ENCODE measurements at places on chromosomes 5 and 9.

DNA sequence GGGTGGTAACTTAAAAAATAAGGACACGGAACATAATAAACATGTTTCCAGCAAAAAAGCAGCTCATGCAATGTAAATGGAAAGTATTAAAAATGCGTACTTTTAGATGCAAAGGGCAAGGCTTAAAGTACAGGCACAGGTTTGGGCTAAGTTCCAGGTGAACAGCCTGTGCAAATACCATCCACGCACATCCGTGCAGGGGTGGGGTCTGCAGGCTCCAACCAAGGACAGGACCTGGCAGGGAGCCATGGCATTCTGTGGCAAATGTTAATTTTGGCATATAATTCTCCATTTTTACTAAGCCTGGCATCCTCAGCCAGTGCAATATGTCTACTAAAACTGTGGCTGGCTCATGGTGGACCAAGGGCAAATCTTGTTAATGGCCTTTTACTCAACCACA, 365.8 kb upstream of the DAP start:
- H3K36me3 ChIP-seq = no peaks in the 10 kb centered on the region
- no peaks in the 10 kb centered on the region for H3K4me1 ChIP-seq
- no peak overlapping the region for H3K27ac ChIP-seq
- DNase-seq = no peak
- no peak overlapping the region for H3K4me3 ChIP-seq

DNA sequence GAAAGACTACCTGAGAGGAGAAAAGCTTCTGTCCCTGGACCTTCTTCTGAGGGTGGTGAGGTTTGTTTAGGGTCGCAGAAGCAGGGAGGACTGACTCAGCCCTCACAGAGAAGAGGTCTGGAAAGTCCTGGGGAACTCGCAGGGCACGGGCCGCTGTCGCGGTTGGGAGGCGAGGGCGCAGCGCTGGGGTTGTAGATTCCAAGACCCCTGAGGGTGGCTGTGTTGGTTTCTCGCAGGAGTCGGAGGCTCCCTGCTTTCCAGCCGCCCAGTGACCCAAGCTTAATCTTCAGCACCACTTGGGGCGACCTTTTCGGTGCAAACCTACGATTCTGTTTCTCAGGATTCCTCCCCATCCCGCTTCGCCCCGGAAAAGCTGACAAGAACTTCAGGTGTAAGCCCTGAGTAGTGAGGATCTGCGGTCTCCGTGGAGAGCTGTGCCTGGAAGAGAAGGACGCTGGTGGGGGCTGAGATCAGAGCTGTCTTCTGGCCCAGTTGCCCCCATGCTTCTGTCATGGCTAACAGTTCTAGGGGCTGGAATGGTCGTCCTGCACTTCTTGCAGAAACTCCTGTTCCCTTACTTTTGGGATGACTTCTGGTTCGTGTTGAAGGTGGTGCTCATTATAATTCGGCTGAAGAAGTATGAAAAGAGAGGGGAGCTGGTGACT, 482 bp downstream of the SLC27A6 start:
- no peak overlapping the region for H3K4me3 ChIP-seq
- H3K36me3 ChIP-seq = no peaks in the 10 kb centered on the region
- H3K27me3 ChIP-seq = no peaks in the 10 kb centered on the region

DNA sequence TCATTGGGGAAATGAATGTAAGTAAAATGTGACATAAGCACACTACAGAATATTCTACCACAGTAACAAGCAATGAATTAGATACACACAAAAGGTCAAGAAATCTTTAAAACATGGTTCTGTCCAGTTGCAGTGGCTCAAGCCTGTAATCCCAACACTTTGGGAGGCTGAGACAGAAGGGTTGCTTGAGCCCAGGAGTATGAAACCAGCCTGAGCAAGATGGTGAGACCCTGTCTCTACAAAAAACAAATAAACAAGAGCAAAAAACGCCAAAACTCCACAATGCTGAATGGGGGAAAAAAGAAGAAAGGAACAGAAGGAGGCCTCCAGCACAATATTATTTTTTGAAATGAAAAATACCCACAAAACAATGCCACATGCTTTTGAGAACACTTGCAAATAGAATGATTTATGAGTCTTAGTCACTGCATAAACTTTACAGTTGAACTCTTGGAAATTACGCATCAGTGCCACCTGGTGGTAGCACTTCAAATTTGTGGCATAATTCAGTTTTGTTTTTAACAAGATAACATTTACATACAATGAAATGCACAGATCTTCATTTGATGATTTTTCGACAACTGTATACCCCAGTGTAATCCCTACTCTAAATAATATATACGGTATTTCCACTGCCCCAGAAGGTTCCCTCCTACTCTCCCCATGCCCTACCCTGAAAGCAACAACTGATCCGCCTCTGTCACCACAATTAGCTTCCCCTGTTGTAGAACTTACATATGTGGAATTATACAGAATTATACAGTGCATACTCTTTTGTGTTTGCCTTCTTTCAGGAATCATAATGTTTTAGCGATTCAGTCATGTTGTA, 14.4 kb upstream of the SPINK4 start:
- H3K27me3 ChIP-seq = no peaks in the 10 kb centered on the region
- peak overlapping the region; percentile 13 for H3K27ac ChIP-seq
- no peaks in the 10 kb centered on the region for H3K36me3 ChIP-seq
- peak; percentile 44 for DNase-seq

GRCh38 chr5:41985945-41986695, 61.0 kb downstream of the FBXO4 start:
- H3K27me3 ChIP-seq = no peaks in the 10 kb centered on the region
- DNase-seq = no peak
- no peak overlapping the region for H3K4me3 ChIP-seq
- H3K27ac ChIP-seq = no peak overlapping the region
- H3K36me3 ChIP-seq = no peaks in the 10 kb centered on the region
- no peaks in the 10 kb centered on the region for H3K4me1 ChIP-seq

DNA sequence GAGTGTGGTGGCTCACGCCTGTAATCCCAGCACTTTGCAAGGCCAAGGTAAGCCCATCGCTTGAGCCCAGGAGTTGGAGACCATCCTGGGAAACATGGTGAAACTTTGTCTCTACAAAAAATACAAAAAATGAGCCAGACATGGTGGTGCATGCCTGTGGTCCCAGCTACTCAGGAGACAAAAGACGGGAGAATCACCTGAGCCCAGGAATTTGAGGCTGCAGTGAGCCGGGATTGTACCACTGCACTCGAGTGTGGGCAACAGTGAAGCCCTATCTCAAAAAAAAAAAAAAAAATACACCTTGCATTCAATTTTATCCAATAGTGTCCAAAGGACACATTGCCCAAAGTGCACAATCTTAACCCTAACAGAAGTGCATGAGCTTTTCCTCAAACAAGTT, 372.8 kb downstream of the CDH12 start:
- no peaks in the 10 kb centered on the region for H3K36me3 ChIP-seq
- H3K4me3 ChIP-seq = no peak overlapping the region
- no peaks in the 10 kb centered on the region for H3K4me1 ChIP-seq
- no peak overlapping the region for H3K27ac ChIP-seq
- no peaks in the 10 kb centered on the region for H3K27me3 ChIP-seq

GRCh38 chr9:112218908-112219307, 43.8 kb upstream of the SUSD1 start:
- no peaks in the 10 kb centered on the region for H3K4me1 ChIP-seq
- H3K4me3 ChIP-seq = no peak overlapping the region
- H3K36me3 ChIP-seq = peaks cover 12% of the 10 kb centered on the region
- DNase-seq = no peak
- H3K27ac ChIP-seq = no peak overlapping the region

DNA sequence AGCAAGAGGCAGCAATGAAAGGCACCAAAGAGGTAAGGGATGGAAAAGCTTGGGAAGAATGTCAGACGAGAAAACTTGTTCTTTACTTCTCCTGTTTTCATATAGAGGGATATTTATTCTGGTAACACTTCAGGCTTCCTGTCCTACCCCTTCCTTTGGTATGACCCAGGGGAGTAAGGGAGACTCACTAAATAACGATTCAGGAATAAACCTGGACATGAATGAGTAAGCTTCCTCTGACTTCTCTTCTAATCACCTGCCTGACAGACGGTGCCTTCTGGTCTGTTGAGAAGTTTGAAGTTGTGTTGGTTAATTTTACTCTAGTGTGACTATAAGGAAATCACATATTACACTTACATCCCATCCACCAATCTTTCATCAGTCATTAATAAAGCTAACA, 461.2 kb downstream of the CDH12 start:
- no peak overlapping the region for H3K27ac ChIP-seq
- no peaks in the 10 kb centered on the region for H3K4me1 ChIP-seq
- no peak overlapping the region for H3K4me3 ChIP-seq
- DNase-seq = no peak

DNA sequence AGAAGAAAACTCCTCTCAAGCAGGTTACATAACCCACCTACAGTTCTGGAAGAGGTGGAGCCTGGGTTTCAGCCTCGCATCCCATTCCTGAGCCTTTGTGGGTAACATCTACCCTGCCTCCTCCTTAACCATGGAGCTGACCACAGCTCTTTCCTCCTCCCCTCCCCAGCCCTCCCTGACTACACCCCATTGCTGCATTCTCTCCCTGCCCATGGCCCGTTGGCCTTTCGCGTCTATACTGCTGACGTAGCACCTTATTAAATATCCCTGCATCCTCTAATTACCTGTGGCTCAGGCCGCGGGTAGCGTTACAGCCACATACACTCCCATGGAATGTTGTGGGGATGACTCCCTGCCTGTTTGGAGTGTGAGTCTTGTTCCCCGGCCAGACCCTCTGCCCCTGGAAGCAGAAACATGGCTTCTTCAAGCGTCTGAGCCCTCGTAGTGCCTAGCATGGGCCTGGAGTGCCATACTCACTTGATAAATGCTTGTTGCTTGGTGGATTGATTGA, 72.8 kb downstream of the WWC1 start:
- peaks cover 3% of the 10 kb centered on the region for H3K4me1 ChIP-seq
- H3K27ac ChIP-seq = peak overlapping the region; percentile 72
- DNase-seq = no peak
- H3K27me3 ChIP-seq = no peaks in the 10 kb centered on the region
- H3K36me3 ChIP-seq = no peaks in the 10 kb centered on the region

GRCh38 chr5:93925321-93925720, 183.9 kb upstream of the POU5F2 start:
- no peak for DNase-seq
- no peaks in the 10 kb centered on the region for H3K4me1 ChIP-seq
- H3K27ac ChIP-seq = no peak overlapping the region
- H3K36me3 ChIP-seq = no peaks in the 10 kb centered on the region

GRCh38 chr5:140044041-140044440, 942 bp upstream of the NRG2 start:
- no peak overlapping the region for H3K4me3 ChIP-seq
- H3K27ac ChIP-seq = no peak overlapping the region
- no peaks in the 10 kb centered on the region for H3K36me3 ChIP-seq
- H3K4me1 ChIP-seq = peaks cover 33% of the 10 kb centered on the region

DNA sequence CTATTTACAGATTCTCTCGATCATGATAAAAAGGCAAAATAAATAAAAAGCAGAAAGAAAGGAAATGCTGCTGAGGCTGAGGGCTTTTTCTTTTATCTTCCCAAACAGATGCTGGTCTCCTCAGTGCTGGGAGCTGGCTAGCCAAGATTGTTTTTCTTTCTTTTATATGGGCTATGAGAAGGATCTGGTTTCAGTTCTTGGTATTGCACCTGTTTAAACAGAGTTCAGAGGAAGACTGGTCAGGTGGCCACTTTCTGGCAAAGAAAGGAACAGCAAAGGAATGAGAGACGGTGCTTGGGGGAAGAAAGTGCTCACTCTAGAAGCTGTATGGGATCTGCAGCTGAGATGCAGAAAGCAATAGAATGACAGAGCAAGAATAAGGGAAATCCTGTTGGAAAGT, 88.9 kb downstream of the SLF1 start:
- no peak overlapping the region for H3K4me3 ChIP-seq
- H3K27ac ChIP-seq = no peak overlapping the region
- no peak for DNase-seq
- no peaks in the 10 kb centered on the region for H3K4me1 ChIP-seq
- H3K27me3 ChIP-seq = no peaks in the 10 kb centered on the region

DNA sequence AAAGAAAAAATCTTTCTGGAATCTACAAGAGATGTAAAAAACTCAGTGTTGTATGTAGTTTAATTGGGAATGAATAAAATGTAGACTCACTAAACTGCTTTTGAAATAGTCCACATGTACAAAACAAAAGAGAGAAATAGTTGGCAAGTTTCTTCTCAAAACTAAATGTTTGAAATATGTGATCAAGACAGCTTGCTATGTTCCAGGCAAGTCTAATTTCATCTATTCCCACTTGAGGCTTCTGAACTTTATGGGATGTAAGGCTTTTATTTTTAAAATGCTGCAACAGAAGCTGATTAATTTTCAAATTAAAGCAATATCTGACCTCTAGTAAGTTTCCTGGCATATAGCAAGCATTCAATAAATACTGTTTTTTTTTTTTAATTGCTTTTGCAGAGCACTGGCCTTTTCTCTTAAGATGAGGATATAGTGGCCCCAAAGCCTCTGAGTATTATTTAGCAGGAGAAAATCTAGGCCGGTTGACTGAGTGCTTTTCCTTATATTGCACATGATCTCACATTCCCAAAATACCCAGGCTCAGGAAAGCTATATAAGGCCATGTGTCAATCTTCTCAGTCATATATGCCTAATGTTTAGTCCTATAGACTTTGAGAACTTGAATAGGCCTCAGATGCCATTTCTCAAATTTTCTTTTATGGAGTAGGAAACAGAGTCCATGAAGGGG, 183.2 kb downstream of the NTRK2 start:
- H3K27ac ChIP-seq = no peak overlapping the region
- H3K36me3 ChIP-seq = no peaks in the 10 kb centered on the region
- DNase-seq = no peak
- no peaks in the 10 kb centered on the region for H3K27me3 ChIP-seq
- peaks cover 16% of the 10 kb centered on the region for H3K4me1 ChIP-seq

- peaks cover 3% of the 10 kb centered on the region for H3K4me1 ChIP-seq
- DNase-seq = no peak
- no peak overlapping the region for H3K4me3 ChIP-seq
- no peaks in the 10 kb centered on the region for H3K27me3 ChIP-seq
- H3K27ac ChIP-seq = no peak overlapping the region
These were observed 117.7 kb downstream of the TARS1 start for GRCh38 chr5:33558489-33558888.

- H3K27ac ChIP-seq = no peak overlapping the region
- H3K27me3 ChIP-seq = no peaks in the 10 kb centered on the region
- no peaks in the 10 kb centered on the region for H3K4me1 ChIP-seq
- DNase-seq = no peak
These were observed 8.1 kb downstream of the TTC23L start for GRCh38 chr5:34847056-34847455.

- H3K27ac ChIP-seq = no peak overlapping the region
- DNase-seq = no peak
- H3K36me3 ChIP-seq = no peaks in the 10 kb centered on the region
- no peaks in the 10 kb centered on the region for H3K4me1 ChIP-seq
These were observed 462.1 kb upstream of the GRAMD2B start for GRCh38 chr5:125961150-125961549.

DNA sequence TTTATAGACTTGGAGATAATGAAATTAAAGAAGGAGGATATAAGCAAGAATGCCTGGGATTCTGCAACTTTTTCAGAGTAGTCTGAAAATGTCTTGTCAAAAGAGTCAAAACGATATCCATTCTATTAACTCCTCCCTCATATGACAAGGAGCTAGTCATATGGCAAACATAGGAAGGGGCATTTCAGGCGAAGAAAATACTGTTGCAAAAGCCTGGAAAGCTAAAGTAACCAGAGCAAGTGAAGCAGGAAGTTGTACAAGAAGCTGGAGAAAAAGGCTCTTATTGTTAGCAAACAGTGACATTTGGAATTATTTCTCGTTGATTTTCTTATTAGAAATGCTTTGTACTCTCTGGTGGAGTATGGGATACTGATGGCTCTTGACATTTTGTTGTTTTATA, 94.0 kb upstream of the PTPRD start:
- H3K27ac ChIP-seq = no peak overlapping the region
- H3K36me3 ChIP-seq = no peaks in the 10 kb centered on the region
- no peak for DNase-seq
- no peaks in the 10 kb centered on the region for H3K27me3 ChIP-seq
- H3K4me1 ChIP-seq = no peaks in the 10 kb centered on the region

All from upper lobe of left lung (tissue), 6 donors.